ENCODE measurements at places on chromosomes 7 and 10.
A peak's percentile ranks its signal among the peaks of the same experiment; 100 is the strongest.

DNA sequence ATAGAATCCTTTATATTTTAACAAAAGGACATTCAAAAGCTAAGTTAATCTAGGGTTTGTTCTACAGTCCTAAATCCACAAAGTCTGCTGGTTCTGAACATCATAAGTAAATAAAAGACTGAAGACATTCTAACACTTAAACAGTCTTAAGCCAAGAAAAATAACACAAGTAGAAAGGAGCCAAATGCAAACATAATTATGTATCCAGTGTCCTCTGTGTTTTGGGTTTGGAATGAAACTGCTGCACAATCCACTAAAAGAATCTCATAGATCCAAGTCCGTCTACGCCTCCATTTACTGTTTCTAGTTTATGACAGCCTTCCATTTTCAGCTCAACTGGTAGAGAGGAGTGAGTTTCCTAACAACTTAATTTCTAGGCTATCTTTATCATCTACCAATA is 623.6 kb upstream of the FZD8 start:
- DNase-seq = no peak

- no peak for DNase-seq
Observed at GRCh38 chr7:101890749-101891523, 73.5 kb downstream of the CUX1 start.

DNA sequence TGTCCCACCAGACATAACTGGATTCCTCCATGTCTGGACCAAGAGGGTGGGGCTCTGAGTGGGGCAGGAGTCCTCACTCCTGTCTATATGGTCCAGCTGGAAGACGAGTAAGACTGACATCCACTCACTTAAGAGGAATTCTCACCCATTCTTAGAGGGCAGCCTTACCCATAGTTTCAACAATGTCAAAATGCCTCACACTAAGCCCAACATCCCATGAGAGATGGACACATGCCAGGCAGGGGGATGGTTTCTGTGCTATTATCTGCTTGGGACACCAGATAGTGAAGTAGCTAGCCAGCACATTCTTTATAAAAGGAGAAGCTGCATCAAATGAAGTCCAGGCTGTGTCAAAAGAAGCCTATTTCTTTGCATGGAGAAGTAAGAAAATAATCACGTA is 4.7 kb upstream of the LANCL2 start:
- no peak for DNase-seq

GRCh38 chr10:128873411-128874054 is 593.5 kb upstream of the MGMT start:
- DNase-seq = no peak

- DNase-seq = no peak
Observed at GRCh38 chr7:98212532-98213041, 1.3 kb downstream of the BHLHA15 start.

GRCh38 chr7:135747366-135747765 is 1.2 kb downstream of the FAM180A start:
- no peak for DNase-seq

DNA sequence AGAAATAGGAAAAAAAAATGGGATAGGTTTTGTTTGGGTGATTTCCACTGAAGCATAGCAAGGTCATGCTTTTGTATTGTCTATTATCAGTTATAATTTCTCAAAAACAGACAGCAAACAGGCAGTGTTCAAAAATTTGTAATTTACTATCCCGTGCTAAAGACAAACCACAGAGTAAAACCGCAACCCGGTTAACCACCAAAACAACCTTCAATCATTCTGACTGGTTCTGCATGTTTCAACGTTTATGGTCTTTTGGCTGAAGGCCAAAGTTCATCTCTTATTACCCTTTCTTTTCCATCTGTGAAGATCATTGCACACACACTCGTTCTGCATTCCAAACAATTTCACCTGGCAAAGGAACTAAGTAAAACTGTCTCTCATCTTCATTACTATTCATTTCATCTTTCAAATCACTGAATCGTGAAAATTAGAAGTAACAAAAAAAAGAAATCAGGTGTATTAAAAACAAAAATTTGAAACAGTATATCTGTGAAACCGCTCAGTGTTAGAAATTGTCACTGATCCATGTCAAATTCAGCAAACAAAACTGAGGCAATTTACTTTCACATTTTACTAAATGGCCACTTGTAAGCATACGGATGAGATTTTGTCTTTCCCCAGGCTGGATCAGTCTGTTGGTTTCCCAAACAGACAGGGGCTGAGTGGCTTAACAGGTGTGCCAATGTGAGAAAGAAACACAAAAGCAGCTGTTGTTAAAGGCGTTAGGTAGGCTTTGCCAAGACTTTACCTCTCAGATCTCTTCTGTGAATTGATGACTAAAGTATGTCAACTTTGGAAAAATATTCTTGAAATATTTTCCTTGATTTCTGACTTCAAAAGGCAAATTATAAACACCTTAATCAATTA is 539.6 kb downstream of the CNTNAP2 start:
- no peak for DNase-seq

DNA sequence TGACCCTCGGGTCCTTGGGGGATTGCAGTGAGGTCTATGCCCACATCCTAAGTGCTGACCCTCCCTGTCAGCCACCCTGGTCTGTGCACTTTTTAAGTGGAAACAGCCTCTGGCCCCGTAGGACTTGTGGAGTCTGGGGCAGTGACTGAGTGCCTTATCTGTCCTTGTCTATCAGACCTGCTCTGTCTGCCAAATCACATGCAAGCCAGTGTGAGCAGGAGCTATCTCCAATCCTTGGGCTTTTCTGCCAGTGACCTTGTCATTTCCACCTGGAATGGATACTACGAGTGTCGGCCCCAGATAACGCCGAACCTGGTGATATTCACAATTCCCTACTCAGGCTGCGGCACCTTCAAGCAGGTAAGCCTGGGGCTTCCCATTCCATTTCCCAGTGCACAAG is 62.7 kb downstream of the C10orf120 start:
- DNase-seq = no peak

DNA sequence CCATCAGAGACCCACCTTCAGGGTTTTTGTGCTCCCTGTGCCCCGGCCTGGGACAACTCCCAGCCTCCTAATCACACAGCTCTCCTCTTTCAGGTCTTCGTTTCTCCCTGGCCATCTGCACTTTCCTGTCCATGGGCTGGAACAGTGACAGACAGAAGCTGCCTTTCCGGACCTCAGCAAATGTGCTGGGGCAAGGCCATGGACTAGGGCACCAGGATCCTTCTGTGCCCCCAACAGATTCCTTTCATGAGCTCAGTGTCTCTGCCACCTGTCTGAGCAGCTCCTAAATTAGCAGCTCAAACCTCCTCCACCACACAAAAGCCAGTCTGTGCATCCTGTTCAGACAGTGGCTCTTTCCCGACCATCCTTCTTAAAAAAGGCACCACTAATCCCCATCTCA is 41.9 kb upstream of the FRMD4A start:
- no peak for DNase-seq

- DNase-seq = no peak
Observed at GRCh38 chr10:100442548-100442947, 20.3 kb upstream of the WNT8B start.

GRCh38 chr10:132139526-132139925 is 47.2 kb upstream of the DPYSL4 start:
- no peak for DNase-seq

GRCh38 chr7:42457663-42458062 is 220.7 kb upstream of the GLI3 start:
- DNase-seq = no peak

- no peak for DNase-seq
Observed at GRCh38 chr7:30731581-30731980, 20.4 kb upstream of the INMT start.

DNA sequence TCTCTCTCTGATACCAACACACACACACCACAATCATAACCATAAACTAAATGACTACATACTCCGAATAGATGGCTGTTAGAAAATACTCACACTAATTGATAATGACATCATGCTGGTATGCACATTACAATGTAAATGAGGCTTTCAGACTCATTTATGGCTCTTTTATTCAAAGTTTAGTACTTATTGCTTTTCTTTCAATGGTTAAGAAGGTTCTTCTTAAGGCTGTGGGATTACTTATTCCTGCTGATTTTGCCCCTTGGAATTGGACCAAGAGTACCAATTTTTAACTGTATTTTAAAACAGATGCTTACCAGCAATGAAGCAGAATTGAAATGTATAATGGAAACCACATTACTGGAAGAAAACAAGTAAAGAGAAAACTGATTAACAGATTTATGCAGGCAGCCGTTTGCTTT is 20.6 kb upstream of the CABCOCO1 start:
- no peak for DNase-seq

- no peak for DNase-seq
Observed at GRCh38 chr10:72712136-72712535, 20.2 kb downstream of the MCU start.

- DNase-seq = no peak
Observed at GRCh38 chr7:133003052-133003910, 78.6 kb downstream of the CHCHD3 start.

GRCh38 chr7:102193806-102194205 is 92.9 kb upstream of the SH2B2 start:
- peak; percentile 68 for DNase-seq

- DNase-seq = no peak
Observed at GRCh38 chr10:116246263-116246662, 26.7 kb downstream of the GFRA1 start.

DNA sequence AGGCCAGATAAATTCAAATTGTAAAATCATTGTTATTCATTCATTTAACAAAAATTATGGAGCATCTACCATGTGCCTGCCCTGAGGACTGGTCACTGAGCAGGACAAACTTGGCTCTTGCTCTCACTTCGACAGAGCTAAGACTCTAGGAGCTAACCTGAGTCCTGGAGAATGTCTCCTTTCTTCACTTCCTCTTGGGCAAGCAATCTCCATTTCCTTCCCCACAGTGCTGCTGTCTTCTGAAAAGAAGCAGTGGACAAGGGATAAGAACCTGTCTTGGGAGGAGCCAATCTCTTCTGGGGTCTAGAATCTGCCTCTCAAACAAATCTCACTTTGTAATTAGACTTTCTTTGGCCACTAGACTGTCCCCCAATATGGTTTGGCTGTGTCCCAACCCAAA is 76.2 kb upstream of the PLXNA4 start:
- no peak for DNase-seq

- DNase-seq = no peak
Observed at GRCh38 chr10:102412293-102412692, 6.3 kb downstream of the PSD start.

DNA sequence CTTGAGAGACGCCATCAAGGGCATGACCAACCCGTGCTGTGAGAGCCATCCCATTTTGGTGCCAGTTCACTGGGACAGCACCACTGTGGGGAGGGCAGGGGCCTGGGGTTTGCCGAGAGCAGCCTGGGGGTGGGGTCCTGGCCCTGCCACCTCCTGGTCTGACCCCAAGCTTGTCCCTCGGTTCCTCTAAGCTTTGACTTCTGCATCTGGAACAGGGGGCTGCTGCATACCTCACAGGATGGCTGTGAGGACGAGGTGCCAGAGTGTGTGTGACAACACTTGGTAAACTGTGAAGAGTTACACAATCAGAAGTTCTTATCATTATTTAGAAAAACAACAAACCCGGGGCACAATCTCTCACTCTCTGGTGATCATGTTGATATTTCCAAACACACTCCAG is 89.9 kb downstream of the CRTAC1 start:
- no peak for DNase-seq

GRCh38 chr7:24834128-24834798 is 77.0 kb upstream of the GSDME start:
- no peak for DNase-seq

- DNase-seq = peak; percentile 5
Observed at GRCh38 chr10:93039721-93040120, 20.9 kb upstream of the CYP26C1 start.

- DNase-seq = no peak
Observed at GRCh38 chr7:114720725-114721124, 201.2 kb upstream of the MDFIC start.

DNA sequence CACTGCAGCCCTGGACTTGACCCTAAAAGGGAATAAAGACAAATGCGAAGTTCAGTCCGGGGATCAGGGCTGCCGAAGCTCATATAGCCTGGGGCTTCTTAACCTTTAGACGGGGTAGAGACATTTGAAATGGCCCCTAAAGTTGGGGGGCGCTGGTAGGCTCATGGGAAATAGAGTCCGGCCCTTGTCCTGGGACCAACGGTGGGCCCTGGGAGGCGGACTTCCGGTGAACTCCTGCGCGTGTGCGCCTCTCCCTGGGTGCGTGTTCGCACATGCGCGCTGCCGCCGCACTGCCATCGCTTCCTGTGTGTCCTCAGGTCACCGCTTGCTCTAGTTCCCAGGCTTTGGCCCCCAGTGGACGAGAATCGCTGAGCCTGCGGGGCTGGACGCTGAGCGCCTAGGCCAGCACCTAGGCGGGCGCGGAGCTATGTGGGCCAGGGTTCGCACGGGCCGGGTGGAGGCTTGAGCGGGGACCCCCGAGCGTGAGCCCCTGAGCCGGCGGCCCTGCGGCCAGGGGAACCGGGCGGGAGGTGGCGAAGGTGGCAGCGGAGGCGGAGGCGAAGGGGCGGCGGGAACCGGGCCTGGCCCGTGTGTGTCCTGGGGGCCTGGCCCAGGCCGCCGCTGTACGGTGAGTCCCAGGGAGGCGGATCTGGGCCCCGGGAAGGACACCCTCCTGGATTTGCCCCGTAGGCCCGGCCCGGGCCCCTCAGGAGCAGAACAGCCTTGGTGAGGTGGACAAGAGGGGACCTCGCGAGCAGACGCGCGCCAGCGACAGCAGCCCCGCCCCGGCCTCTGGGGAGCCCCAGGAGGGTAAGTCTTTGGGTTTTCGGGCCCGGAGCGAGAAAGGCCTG is 23.0 kb upstream of the ZNF12 start:
- peak; percentile 95 for DNase-seq

- no peak for DNase-seq
Observed at GRCh38 chr10:100874702-100875483, 37.9 kb upstream of the SLF2 start.

GRCh38 chr10:52488606-52489485 is 174.8 kb downstream of the DKK1 start:
- peak; percentile 6 for DNase-seq

DNA sequence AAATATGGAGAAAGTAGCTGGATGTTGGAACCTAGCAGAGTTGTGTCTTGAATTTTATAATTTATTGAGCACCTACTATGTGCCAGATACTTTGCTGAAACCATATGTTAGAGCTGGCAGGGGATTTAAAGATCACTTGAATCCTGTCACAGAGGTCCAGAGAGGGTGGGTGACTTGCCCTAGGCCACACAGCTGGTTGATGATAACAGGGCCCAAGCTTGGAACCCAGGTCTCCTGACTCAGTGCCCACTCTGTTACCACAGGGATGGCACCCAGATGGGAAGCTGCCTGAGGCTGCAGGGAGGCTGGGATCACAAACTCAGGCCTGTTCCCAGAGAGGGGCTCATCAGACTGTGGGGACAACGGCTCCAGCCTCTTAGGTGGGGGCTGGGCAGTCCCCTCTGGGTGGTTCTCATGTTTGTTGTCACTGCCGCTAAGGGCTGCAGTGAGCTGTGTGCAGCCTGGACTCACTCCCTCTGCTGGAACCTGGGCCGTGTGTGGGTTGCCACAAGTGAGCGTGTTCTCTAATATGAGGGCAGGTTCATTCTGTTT is 18.6 kb downstream of the GOLGA7B start:
- DNase-seq = no peak

DNA sequence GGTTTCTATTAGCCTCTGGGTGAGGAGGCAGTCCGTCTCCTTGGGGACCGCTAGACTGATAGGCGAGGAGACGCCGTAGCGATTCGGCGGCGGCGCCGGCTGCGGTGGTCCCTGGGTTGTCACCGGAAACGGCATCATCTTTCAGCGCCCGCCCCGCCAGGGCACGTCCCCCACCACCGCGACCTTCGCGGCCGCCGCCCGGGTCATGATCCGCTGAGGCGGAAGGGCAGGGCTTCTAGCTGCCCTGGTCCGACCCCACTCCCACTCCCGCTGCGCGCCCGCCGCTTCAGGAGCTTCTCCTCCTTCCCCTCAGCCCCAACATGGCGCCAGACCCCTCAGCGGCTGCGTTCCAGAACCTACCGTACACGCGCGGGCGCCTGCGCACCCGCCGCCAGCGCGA is at the start of gene PAPOLB:
TSS of gene PAPOLB (minus strand) at position 358 of the 400 bp plus-strand sequence. CDS start at position 138, 220 bp downstream.
- no peak for DNase-seq
